ENCODE measurements at places on chromosomes 1 and 21. TPM values are rescaled to one million over a fixed set of nuclear protein-coding genes. Genes with fewer than 3 reads are reported as not detected.
A peak's percentile ranks its signal among the peaks of the same experiment; 100 is the strongest.

The PGLYRP3 gene
- total RNA-seq, result not detected

The C1orf94 gene
- not detected for total RNA-seq

The SFN gene
- total RNA-seq, result not detected

The OR2W3 gene
- not detected for total RNA-seq

The CACNA1S gene
- total RNA-seq, result not detected

The UBXN10 gene
- total RNA-seq, result 0.24 TPM

The MROH7 gene
- total RNA-seq, result not detected

The RGS1 gene
- not detected for total RNA-seq

The RCSD1 gene
- 7.1 TPM for total RNA-seq

The CELA2B gene
- total RNA-seq, result not detected

The CELA3B gene
- not detected for total RNA-seq

GRCh38 chr1:156276966-156277381 is 5.7 kb downstream of the SMG5 start:
- no peak for DNase-seq

DNA sequence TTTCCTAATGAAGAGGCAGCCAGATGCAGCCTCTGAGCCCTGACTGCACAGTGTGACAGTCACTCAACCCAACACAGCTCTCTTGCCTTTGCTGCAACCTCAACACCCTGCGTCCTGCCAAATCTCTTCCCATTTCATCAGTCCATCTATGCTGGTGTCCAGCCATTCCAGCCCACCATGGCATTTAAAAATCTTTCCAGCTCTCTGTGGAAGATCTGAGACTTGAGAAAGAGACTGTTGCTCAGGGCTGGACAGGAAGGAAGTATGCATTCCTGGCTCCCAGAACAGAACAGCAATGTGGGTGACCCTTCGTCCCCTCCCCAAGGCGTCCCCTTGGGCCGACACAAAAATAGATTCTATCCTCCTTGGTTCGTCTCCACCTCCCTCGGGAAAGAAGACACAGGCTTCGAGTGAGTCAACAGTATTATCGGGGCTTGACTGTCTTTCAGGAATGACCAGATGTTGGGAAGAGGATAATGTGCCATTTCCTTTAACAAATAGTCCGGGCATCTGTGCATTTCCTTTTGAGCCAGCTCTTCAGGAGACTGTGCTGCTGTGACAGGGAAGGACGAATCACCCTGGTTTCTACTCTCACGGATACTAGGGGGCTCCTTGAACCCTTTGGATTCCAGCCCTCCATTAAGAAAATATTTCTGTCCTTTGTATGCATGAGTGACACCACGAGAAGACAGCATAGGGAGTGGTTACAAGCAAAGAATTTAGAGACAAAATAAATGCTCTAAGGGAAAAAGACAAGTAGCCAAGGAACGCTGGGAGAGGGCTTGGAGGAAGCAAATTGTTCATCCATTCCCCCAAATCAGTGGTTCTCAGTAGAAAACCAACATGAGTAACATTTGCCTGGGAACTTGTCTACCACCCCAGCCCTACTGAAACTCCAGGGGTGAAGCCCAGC is 111.4 kb upstream of the CDC42BPA start:
- DNase-seq, result peak; percentile 66

GRCh38 chr1:195520757-195521156 is 1087.5 kb downstream of the KCNT2 start:
- DNase-seq, result no peak

- DNase-seq, result no peak
Measured at GRCh38 chr1:168497376-168497950, 46.3 kb downstream of the XCL2 start.

DNA sequence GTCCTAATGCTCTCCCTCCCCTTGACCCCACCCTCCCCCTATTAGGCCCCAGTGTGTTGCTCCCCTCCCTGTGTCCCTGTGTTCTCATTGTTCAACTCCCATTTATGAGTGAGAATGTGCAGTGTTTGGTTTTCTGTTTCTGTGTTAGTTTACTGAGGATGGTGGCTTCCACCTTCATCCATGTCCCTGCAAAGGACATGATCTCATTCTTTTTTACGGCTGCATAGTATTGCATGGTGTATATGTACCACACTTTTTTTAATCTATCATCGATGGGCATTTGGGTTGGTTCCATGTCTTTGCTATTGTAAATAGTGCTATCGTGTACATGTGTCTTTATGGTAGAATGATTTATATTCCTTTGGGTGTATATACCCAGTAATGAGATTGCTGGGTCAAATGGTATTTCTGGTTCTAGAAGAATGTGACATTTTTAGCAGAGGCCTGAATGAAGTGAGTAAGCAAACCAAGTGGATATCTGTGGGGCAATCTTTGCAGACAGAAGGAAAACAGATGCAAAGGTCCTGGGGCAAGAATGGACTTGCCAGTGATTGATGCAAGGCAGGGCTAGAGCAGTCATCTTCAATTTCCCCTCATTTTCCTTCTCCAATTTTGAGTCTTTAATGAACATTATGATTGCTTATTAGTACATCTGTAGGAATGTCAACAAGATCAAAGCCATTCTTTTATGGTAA is 50.2 kb downstream of the UBE4B start:
- no peak for DNase-seq

GRCh38 chr1:86953167-86953566 is 38.7 kb downstream of the HS2ST1 start:
- no peak for DNase-seq

DNA sequence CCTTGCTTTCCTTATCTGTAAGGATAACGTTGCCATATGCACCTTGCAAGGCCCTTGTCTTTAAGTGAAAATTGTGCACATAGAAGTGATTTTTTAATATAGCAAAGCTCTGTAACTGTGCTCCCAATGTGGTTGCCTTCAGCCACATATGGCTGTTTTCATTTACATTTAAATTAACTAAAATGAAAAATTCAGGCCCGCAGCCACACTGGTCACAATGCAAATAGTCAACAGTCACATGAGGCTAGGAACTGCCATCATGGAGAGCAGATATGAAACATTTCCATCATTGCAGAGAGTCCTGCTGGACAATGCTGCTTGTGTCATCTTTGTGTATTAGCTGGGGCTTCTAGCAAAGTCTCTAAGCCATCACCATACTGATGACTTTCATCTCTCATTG is 83.4 kb downstream of the PGBD5 start:
- no peak for DNase-seq

GRCh38 chr1:76830373-76830772 is 36.9 kb upstream of the ST6GALNAC5 start:
- no peak for DNase-seq

DNA sequence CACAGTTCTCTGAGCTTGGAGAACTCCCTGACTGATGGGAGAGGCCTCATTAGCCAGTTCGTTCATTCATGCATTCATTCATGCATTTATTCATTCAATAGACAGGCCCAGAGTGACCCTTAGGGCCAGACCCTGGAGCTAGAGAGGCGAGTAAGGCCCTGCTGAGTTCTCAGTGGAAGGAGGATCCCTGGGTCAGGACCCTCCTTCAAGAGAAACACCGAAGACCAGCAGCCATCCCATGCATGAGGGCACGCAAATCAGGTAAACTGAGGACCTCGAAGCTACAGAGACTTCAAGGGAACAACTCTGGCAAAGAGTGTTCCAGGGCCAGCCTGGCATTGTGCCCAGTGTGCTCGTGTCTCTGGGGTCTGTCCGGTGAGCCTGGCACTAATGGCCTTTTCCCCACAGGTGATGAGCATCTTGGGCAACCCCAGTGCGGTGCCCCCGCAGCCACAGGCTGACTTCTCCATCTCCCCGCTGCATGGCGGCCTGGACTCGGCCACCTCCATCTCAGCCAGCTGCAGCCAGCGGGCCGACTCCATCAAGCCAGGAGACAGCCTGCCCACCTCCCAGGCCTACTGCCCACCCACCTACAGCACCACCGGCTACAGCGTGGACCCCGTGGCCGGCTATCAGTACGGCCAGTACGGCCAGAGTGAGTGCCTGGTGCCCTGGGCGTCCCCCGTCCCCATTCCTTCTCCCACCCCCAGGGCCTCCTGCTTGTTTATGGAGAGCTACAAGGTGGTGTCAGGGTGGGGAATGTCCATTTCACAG is 104.8 kb downstream of the PAX7 start:
- no peak for DNase-seq

GRCh38 chr1:229480495-229480894 is 27.6 kb downstream of the NUP133 start:
- DNase-seq, result no peak

- DNase-seq, result no peak
Measured at GRCh38 chr1:233372218-233373120, 44.9 kb downstream of the MAP3K21 start.

DNA sequence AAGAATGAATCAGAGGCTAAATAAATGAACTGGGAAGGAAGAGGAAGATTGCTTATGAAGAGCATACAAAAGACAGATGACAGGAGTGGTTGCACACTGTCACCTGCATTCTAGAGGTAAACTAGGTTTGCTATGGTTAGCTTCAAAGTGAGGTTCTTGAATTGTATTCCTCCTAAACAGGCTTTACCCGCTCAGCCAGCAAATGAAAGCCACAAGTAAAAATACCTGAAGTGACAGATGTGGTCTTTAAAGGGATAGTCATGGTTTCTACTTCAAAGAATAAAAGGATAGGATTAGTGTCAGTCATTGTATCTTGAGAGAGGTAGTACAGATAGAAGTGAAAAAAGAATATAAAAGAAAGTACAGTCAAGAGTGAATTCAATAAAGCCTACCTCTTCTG is 32.4 kb upstream of the PRDX6 start:
- no peak for DNase-seq

- no peak for DNase-seq
Measured at GRCh38 chr1:209431813-209432442, 151.6 kb upstream of the CAMK1G start.
